ENCODE measurements at places on chromosomes 13 and 19. TPM values are rescaled to one million over a fixed set of nuclear protein-coding genes. Genes with fewer than 3 reads are reported as not detected.

The TTYH1 gene
- 0.21 TPM for total RNA-seq

The ZNF439 gene
- 6.8 TPM for total RNA-seq

The KASH5 gene
- 0.15 TPM for total RNA-seq

The SLC8A2 gene
- not detected for total RNA-seq

The ZSCAN1 gene
- total RNA-seq, result not detected

The NMRK2 gene
- total RNA-seq, result not detected

The ZNF653 gene
- 16.6 TPM for total RNA-seq

The CADM4 gene
- total RNA-seq, result 0.48 TPM

The ZNF493 gene
- total RNA-seq, result 11.4 TPM

The FFAR2 gene
- not detected for total RNA-seq

The PTGIR gene
- total RNA-seq, result 24.8 TPM

The ZNF77 gene
- total RNA-seq, result 3.8 TPM

The NKPD1 gene
- 0.06 TPM for total RNA-seq

The ZNF543 gene
- 7.3 TPM for total RNA-seq

The SERPINE3 gene
- not detected for total RNA-seq

The ZNF837 gene
- total RNA-seq, result 1.9 TPM

The TSSK6 gene
- total RNA-seq, result 2.5 TPM

The CEACAM3 gene
- total RNA-seq, result not detected

The CFAP97D2 gene
- total RNA-seq, result not detected

The KIR3DL1 gene
- total RNA-seq, result 0.23 TPM

The ATP5F1D gene
- total RNA-seq, result 194 TPM

The KLK1 gene
- 0.29 TPM for total RNA-seq

The MEIOSIN gene
- 0.11 TPM for total RNA-seq

The ILF3 gene
- total RNA-seq, result 476 TPM

The NXNL1 gene
- not detected for total RNA-seq

The ZNF790 gene
- 7.7 TPM for total RNA-seq

The RPL18 gene
- total RNA-seq, result 1,763 TPM

The PIH1D1 gene
- 154 TPM for total RNA-seq

The TGDS gene
- 23.2 TPM for total RNA-seq

The MICU2 gene
- 37.2 TPM for total RNA-seq

The NHLRC3 gene
- total RNA-seq, result 17.1 TPM

The SPINT2 gene
- 19.0 TPM for total RNA-seq

The MAMSTR gene
- total RNA-seq, result 1.0 TPM

The ZBTB32 gene
- total RNA-seq, result 278 TPM

The OR10H1 gene
- not detected for total RNA-seq

The CBY2 gene
- total RNA-seq, result not detected

The ZNF345 gene
- 3.8 TPM for total RNA-seq

The ZNF99 gene
- not detected for total RNA-seq

The SHISA7 gene
- total RNA-seq, result not detected

The AP1M2 gene
- total RNA-seq, result not detected

The KLK10 gene
- not detected for total RNA-seq

The SIRT2 gene
- 28.3 TPM for total RNA-seq

The CCNE1 gene
- 32.5 TPM for total RNA-seq

The ZNF681 gene
- 5.5 TPM for total RNA-seq
